ENCODE measurements at places on chromosomes 7 and 10.

- no peak for DNase-seq
These were observed 158.1 kb upstream of the PITRM1 start for GRCh38 chr10:3330663-3331062.

GRCh38 chr7:55055479-55055878 lies 36.7 kb downstream of the EGFR start:
- no peak for DNase-seq

DNA sequence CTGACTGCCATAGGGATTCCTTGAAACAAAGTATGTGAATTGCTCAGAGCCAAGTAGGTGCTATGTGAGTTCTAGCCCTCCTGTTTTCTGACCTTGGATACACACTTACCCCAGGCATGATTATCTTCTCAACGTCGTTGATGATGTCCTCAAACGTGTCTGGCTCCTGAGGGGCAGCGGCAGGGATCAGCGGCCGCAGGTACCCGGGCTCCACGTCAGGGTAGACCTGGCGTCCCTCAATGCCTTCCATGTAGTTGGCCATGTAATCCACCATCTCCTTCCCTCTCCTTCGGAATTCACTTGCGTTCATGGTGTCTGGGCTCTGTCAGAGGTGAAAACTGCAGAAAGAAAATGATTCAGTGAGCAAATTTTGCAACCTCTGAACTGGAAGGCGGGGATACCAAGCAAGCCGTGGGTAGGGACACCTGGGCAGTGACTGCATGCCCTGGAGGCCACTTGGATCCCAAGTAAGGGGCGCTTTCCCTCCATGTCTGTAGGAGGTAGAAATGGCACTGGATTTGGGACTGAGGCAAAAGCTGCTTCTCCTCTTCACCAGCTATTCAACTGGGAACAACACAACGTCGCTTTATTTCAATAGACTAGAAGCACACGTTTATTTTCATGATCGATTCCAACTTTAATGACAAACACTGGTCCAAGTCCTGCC lies 21.3 kb downstream of the DDC start:
- DNase-seq = no peak

- DNase-seq = peak; percentile 70
These were observed 75.5 kb downstream of the PAPSS2 start for GRCh38 chr10:87734987-87735827.

- no peak for DNase-seq
These were observed 41.6 kb upstream of the FOXI2 start for GRCh38 chr10:127695431-127695830.

GRCh38 chr7:132321387-132321786 lies 254.9 kb downstream of the PLXNA4 start:
- peak; percentile 26 for DNase-seq

DNA sequence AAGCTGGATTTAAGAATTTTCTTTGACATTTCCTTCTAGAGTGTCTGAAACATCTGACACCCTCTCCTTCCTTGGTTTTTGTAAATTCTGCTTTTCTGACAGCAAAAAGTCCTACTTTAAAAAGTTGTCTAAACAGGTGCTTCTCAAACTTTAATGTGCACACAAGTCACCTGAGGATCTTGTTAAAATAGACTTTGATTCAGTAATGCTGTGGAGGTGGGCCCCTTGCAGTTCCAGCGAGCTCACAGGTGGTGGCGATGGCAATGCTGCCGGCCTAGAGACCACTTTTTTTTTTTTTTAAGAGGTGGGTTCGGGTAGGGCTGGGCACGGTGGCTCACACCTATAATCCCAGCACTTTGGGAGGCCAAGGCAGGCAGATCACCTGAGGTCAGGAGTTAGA lies 77.1 kb downstream of the ABCC2 start:
- DNase-seq = no peak

DNA sequence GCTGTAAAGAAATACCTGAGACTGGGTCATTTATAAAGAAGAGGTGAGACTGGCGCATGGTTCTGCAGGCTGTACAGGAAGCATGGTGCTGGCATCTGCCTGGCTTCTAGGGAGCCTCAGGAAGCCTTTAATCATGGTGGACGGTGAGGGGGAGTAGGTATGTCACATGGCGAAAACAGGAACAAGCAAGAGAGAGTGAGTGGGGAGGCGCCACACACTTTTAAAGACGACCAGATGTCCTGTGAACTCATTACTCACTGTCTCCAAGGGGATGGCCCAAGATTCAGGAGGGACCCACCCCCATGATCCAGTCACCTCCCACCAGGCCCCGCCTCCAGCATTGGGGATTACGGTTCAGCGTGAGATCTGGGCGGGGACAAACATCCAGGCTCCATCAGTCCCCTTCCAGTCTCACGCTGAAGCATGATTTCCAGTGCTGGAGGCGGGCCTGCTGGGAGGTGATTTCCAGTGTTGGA lies 3.2 kb downstream of the ZNF316 start:
- no peak for DNase-seq

DNA sequence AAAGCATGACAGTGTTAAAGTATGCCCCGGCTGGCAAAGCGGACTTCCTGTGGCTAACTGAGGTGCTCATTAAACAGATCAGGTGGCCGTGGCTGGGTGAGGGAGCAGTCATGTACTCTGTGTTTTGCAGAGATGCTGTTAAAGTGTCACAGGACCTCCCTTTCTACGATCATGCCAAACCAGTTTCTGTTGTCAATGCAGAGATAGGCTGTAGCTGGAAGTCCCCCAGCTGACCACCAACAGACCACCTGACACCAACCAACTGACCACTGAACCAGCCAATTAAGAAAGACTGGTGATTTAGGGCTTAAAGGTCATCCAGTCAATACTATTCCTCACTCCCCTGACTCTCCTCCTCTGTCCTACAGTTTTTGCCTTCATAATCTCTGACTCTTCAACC lies 431.1 kb upstream of the LRGUK start:
- peak; percentile 58 for DNase-seq

GRCh38 chr10:22628309-22628708 lies 86.1 kb downstream of the PIP4K2A start:
- no peak for DNase-seq

DNA sequence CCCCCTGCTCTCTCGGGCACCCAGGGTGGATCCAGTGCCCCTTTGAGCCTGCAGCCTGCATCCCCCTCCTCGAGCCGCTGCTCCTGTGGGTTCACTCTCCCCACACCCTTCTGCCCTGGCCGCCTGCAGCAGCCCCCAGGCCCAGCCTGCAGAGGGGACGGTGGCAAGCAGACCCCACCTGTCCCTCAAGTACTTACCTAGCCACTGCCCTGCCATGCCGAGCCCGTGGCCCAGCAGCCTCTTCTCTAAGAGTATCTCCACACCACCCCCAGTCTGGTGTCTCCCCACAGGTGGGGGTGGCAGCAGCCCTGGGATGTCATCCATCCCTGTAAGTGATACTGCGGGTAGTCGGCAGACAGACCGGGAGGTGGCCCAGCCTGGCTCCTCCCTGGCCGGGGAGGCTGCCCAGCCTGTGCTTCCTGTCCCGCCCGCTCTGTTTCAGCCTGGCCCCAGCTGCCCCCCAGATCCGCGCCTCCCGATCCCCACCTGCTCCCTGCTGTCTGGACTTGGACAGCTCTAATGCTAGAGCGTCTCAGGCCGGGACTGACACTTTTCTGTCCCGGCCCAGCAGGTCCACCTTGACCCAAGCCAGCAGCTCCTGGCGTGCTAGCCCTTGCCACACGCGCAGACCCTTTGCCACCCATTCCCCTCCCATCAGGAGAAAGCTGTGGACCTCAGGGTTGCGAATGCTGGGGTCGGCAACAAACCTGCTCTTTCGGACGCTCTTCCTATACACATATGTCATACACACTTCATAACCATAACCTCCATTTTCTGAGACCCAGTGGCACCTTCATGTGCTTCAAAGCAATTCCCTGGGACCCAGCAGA lies 25.0 kb downstream of the YKT6 start:
- DNase-seq = no peak

DNA sequence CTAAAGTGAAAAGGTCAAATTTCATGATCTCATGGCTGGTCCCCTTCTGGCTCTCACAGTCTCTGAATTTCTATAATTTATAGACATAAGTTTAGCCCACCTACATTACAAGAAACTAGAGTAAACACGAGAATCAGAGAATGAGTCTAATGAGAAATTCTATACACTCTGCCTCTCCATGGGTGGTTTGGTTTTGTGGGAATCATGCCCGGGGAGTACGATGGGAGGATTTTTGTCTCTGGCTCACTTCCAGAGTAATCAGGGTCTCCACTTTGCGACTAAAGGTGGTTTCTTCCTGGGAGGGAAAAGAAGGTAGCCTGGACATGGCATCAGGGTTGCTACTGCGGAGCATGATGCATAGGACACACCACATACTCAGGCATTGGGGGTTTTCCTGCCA lies 69.7 kb downstream of the MRC1 start:
- no peak for DNase-seq

- DNase-seq = no peak
These were observed 18.9 kb upstream of the PRSS37 start for GRCh38 chr7:141860207-141860606.

- no peak for DNase-seq
These were observed 81.0 kb downstream of the EZH2 start for GRCh38 chr7:148803094-148803493.

- DNase-seq = no peak
These were observed 96.9 kb downstream of the XRCC2 start for GRCh38 chr7:152579070-152579469.

DNA sequence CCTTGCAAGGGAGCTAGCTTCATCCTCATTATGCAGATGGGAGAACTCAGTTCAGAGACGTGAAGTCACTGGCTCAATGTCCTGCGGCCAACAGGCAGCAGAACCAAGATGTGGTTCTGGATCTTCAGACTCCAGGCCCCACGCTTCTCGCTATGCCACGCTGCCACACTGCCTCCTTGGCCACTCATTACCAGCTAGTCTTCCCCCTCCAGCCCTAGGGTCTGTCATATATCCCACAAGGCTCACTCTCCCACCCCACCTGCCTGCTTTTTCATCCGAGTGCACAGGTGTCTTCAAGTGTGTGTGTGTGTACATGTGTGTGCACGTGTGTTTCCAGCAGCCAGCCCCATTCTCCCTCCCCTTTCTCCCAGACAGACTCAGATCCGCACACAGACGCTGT lies 53.4 kb downstream of the DENND2A start:
- DNase-seq = no peak

DNA sequence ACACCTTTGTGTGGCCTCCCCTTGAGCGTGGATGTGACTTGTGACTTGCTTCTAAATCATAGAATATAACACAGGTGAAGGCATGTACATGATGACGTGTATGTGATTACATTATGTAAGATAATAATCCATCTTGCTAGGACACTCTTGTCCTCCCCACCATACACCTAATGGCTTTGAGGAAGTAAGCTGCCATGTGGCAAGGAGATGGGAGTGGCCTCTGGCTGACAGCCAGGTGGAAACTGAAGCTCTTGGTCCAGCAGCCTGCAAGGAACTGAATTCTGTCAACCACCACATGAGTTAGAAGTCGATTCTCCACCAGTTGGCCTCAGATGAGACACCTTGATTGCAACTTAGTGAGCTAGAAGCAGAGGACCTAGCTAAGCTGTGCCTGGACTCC lies 67.4 kb upstream of the ELN start:
- no peak for DNase-seq

GRCh38 chr7:33039903-33040292 lies 22.7 kb downstream of the NT5C3A start:
- no peak for DNase-seq

- no peak for DNase-seq
These were observed 30.8 kb upstream of the PDCD4 start for GRCh38 chr10:110840923-110841428.

GRCh38 chr10:124033887-124034218 lies 59.5 kb downstream of the CHST15 start:
- no peak for DNase-seq

DNA sequence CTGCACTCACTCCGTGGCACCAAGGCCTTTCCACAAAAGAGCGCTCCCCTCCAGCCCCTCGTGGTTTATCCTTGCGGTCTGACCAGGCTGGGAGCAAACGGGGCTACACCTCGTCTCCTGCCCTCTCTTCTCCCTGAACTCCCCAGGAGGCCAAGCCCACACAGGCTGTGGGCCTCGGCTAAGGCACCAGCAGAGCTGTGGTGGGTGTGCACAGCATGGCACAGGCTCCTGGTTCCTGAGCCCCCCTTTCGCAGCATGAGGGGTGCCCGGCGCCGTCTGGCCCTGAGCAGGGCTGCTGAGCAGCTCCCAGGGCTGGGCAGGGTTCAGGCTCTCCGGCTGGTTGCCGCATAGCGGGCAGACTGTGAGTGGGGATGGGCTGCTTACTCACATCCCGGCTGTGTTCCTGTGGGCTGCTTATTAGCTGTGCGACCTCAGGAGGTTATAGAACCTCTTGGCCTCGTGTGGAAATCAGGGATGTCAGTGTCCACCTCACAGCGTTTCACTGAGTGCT lies 90.4 kb downstream of the ZMIZ1 start:
- no peak for DNase-seq

DNA sequence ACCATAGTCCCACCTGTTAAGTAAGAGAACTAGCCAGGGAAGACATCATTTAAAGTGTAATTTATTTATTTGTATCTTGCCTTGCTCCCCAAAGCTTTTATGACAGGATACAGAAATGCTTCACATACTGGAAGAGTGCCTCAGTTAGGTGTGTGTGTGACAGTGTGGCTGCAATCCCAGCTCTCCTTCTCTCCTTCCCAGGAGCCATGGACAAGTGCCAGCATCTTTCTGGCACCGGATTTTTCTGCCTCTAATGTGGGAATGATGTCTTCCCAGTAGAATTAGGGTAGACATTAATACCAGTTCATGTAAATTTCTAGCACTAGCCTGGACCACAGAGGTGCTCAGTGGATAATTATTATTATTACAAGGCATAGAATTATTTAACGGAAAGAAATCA lies 30.3 kb upstream of the ATXN7L1 start:
- no peak for DNase-seq

- no peak for DNase-seq
These were observed 59.3 kb downstream of the BMPER start for GRCh38 chr7:33964417-33965182.

- no peak for DNase-seq
These were observed 32.8 kb downstream of the AGAP3 start for GRCh38 chr7:151119055-151119415.

GRCh38 chr7:158239290-158239981 lies 348.2 kb downstream of the PTPRN2 start:
- DNase-seq = no peak

DNA sequence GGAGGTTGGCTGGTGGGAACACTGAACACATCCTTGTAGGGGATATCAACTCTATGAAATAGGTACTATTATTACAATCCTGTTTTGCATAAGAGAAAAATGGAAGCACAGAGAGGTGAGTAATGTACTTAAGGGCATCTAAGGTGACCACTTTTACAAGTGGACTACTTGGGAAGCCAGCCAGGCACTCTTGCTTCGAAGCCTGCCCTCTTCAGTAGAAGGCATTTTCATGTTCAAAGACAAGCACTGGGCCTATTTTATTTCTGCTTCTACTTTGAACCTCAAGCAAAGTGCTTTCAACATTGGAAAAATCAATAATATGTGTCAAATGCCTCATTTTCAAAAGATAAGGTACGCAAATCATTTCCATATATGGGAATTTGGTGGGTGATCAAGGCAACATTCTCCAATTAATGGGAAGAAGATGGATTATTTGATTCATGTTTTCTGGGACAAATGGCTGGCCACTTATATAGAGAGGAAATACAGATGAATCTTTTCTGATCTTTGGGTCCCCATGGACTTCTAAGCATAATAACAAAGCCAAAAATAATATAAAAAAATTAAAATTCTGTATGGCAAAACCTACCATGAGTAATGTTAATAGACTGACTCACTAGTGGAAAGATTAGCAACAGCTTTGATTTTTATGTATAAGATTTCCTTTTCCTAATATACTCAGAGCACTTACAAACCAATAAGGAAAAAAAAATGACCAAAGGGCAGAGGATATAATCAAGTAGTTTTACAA lies 270.2 kb downstream of the FRMD4A start:
- DNase-seq = no peak

GRCh38 chr7:94446308-94446707 lies 51.6 kb downstream of the COL1A2 start:
- DNase-seq = no peak
